ENCODE measurements at places on chromosomes 5 and 9. TPM values are rescaled to one million over a fixed set of nuclear protein-coding genes. Genes with fewer than 3 reads are reported as not detected.

HRH2 gene
- total RNA-seq: 1.4 TPM

MEGF10 gene
- total RNA-seq: 0.63 TPM

DNA sequence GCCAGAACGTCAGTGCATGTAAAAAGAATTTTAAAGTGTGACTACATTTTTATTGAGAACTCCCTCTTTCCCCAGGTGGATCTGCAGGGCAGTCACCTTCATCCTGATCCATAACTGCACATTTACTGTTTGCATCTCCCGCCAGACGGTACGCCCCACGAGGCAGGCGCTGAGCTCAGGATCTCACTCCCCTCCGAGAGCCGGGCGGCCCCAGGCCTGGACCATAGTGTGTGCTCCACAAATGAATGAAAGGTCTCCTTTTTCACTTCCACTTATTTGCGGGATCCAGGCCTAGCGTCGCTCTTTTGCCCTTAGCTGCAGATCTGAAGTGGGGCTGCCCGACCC is 378 bp downstream of the DROSHA start:
- DNase-seq: no peak

- no peak for DNase-seq
Measured at GRCh38 chr9:7118633-7119032, 360.9 kb downstream of the KDM4C start.

DNA sequence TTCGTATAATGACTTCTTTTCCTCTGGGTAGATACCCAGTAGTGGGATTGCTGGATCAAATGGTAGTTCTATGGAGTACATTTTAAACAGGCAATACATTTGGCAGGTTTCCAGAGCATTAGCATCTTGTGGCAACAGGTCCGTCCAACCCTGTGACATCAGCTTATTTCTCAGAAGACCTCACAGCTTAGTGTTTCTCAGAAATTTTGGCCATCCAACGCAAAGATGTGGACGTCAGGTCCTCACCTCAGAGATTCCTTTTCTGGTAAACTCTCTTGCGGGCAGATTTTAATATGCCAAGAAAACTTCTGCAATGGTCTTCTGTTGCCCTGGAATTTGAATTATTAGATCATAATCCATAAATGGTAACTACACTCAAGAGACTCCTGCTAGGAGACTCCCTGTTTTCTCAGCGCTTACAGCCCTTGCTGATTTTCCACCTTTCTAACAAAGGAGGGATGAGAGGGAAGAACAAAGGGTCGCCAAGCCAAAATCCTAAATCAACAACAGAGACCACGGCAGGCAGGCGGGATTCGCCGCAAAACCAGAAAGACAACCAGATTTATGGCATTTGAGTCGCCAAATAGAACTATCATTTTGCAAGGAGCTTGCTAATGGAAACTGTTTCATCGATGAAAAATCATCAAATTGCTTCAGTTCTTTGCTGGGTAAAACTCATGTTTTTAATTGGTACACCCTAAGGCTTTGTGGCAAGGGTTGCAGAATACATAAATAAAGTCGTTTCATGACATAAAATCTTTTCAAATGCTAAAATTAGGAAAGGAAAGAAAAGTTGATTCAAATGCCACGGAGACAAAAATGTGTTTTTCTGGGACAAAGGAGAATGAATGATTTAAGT is 34.1 kb upstream of the PLPP1 start:
- DNase-seq: no peak

- no peak for DNase-seq
Measured at GRCh38 chr5:14749579-14750101, 85.1 kb downstream of the OTULIN start.

DNA sequence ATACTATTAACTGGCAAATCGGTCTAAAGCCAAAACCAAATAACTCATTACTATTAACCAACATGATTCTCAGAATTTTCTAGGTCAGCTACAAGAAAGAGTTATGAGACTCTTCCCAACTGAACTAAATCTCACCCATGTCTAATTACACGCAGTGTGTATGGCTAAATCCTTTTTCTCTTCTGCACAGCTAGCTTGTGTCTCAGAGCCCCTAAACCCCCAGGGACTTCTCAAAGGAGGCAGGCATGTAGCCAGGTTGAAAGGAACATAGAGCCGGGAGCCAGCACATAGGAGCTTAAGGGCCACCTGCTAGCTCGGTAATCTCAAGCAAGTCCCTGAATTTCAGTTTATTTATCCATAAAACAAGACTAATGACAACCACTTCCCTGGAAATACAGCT is 2.2 kb upstream of the GZMK start:
- no peak for DNase-seq

AK3 gene
- total RNA-seq: 40.9 TPM

GRCh38 chr5:119379942-119380547 is 24.2 kb downstream of the TNFAIP8 start:
- no peak for DNase-seq

DNA sequence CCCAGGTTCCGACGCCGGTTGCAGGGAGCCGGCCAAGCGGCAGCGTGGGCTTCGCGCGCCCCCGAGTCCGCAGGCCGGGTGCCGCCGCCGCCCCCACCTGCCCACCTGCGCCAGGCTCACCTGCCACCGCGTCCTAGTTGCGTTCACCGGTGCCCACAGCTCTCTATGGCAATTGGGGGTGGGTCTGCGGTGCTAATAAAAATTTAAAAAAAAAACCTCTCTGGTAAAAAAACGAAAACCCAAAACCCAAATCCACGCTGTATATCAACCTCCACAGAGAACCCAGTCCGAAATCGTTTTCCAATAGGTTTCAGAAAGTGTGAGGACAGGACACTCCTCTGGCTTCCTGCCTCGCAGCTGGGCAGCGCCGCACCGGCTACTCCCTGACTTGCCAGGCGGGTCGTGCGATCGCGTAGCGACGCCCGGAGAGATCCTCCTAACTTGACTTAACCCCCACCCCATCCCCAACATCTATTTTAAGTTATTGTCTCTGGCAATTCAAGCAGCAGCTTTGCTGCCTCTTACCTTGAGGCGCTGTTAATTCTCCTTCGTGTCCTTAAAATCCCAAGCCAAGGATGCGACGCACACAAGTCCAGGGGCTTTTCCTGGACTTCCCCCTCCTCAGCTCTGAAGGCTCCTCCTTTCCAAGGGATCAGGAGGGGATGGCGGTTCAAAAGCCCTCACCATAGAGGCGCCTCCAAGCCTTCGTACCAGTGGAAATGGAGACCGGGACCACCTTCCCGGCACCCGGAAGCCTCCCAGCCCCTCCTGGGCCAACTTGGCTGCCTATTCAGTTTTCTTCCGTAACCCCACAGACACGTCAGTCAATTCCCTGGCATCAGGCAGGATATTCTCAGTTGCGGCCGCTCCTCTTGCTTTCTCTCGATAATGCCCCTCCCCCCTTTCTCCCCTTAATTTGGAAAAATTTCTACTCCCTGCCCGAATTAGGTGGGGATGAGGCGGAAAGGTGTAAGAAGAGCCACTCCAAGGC is 1639.4 kb upstream of the C9orf72 start:
- DNase-seq: no peak

DNA sequence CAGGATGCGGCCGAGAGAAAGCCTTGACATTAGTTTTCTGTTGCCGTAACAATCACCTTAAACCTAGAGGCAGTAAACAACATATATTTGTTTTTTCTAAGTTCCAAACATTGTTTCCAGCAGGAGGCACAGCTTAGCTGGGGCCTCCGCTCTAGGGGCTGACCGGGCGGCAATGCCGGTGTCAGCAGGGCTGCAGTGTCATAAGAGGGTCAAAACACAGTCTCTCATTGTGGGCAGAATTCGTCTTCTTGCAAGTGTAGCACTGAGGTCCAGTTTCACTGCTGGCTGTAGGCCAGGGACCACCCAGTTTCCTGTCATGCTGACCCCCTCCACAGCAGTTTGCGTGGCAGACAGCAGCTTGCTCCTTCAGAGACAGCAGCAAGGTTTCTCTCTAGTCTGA is 186.2 kb downstream of the PJA2 start:
- DNase-seq: no peak

ANXA2R gene
- total RNA-seq: 2.8 TPM

DNA sequence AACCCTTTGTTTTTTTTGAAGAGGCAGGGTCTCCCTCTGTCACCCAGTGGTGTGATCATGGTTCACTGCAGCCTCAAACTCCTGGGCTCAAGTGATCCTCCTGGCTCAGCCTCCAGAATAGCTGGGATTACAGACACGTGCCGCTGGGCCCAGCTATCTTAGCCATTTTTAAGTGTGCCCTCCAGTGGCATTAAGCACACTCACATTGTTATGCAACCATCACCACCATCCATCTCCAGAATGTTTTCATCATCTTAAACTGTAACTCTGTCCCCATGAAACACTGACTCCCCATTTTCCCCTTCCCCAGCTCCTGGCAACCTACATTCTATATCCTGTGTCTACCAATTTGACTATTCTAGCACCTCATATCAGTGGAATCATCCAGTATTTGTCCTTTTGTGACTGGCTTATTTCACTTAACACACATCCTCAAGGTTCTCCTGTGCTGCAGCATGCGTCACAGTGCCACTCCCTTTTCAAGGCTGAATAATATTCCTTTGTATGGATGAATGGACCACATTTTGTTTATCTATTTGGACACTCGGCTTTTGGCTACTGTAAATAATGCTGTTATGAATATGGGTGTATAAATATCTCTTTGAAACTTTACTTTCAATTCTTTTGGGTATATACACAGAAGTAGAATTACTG is 12.5 kb upstream of the RAPGEF1 start:
- no peak for DNase-seq

GRCh38 chr5:170010595-170010994 is 30.3 kb upstream of the INSYN2B start:
- no peak for DNase-seq

CSNK1A1 gene
- 253 TPM for total RNA-seq

DNA sequence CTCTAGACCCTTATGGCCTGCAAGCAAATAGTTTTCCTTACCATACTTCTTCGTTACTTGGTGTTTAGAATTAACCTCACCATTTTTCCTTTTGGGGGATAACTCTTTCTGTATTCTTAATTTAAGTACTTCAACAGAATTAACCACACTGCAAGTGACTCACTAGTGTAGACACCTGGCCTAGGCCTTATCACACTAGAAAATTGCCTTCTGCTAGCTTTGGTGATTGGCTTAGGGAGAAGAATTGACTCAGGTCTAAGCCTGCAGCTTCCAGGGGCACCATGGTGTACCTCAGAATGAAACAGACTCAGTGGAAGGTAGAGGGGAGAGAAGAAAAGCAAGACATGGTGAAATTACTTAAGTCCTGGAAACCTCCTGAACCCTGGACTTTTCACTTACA is 112.8 kb upstream of the HMHB1 start:
- no peak for DNase-seq

C7 gene
- total RNA-seq: 355 TPM

GRCh38 chr9:12882430-12882829 is 107.6 kb downstream of the LURAP1L start:
- DNase-seq: no peak

GRCh38 chr9:90024823-90025222 is 420.0 kb downstream of the GADD45G start:
- DNase-seq: no peak

FAM240B gene
- not detected for total RNA-seq

HEXB gene
- 175 TPM for total RNA-seq

GRCh38 chr5:93382188-93382825 is 198.7 kb downstream of the NR2F1-AS1 start:
- no peak for DNase-seq

DNA sequence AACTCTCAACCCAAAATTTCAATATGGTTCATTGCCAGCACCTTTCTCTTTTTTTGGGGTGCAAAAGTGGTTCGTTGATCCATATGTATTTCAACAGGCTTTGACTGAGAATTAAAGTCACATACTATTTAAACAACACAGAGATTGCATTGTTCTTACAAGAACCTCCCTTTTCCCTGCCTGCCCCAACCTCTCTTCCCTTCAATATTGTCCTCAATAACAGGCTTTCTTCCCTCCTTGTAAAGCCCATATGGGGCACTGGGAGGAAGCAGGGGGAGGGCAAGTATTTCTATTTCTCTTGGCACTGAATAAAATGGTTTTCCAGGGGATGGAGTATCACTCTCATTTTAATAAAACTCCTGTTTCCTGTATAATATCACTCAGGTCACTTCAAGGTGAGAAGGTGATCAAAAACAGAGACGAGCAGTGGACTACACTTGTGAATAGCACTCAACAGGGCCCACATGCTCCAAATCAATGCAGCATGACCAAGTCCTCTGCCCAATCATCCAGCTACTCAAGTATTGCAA is 65.1 kb downstream of the EFNA5 start:
- DNase-seq: no peak

DNA sequence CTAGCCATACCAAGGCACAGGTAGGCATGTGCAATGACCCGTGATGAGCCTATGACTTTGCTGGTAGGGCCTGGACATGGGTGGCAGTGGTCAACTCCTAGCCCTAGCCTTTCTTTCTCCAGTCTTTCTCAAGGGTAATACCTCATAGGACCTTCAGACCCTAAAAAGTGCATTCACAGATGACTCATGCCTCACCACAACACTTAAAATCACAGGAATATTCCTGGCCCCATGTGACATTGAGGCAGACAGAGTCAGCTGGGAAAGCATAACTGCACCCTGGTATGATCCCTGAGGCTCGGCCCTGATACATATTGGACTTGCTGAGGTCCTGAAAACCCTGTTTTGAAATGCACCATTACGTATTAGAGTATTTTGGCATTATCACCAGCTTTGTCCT is 449.5 kb downstream of the HINT1 start:
- no peak for DNase-seq

DNA sequence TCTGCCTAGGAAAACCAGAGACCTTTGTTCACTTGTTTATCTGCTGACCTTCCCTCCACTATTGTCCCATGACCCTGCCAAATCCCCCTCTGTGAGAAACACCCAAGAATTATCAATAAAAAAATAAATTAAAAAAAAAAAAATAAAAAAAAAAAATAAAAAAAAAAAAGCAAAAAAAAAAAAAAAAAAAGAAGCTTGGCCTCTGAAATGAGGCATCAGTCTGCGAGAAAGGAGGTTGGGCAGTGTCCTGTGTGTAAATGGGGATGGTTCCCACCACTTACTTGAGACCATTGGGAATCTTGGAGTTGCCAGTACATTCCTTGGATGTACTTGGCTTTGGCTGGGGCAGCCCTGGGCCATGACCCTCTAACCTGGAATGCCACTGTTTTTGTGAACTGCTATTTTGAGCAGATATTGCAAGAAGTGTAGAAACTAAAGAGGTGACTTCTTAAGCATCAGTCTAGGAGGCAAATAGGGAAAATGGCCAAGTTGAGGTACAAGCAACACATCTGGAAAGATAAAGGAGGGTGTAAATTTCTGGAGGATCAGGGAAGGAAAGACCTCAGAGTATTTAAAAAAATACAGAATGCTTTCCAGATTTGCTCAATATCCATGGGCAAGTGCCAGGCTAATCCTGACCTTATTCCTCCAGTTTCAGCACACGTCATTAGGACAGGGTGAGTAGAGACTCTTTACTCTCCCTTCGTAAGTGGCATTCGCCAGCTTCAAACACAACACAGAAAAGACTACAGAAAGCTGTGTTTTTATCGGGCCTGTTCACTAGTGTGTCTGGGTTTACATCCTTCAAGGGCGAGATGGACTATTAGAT is 58.1 kb downstream of the HSPA4 start:
- DNase-seq: no peak

- DNase-seq: no peak
Measured at GRCh38 chr9:70534061-70534460, 119.6 kb upstream of the KLF9 start.

ANKRD18B gene
- total RNA-seq: 2.1 TPM
